Body of pancreas (tissue), 4 donors: ENCODE measurements at places on chromosomes 5 and 9. TPM values are rescaled to one million over a fixed set of nuclear protein-coding genes. Genes with fewer than 3 reads are reported as not detected.

DNA sequence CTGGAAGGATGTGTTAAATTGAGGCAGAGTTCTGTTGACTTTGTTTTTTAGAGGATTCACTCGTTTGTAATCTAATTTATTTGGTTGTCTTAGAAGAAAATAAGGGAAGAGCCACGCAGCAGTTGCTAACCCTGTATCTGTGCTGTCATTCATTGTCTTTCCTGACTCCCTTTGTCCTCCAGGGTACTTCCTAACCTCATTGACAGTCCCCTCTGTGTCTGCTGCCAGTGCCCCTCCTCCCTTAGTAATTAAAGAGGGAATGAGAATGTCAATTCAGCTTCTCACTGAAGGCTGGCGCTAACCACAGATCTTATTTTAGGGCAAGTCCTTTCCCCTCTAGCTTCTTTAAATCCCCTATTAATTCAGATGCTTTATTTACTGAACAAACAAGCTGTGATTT, 84.0 kb downstream of the MAST4 start:
- DNase-seq, result no peak

DNA sequence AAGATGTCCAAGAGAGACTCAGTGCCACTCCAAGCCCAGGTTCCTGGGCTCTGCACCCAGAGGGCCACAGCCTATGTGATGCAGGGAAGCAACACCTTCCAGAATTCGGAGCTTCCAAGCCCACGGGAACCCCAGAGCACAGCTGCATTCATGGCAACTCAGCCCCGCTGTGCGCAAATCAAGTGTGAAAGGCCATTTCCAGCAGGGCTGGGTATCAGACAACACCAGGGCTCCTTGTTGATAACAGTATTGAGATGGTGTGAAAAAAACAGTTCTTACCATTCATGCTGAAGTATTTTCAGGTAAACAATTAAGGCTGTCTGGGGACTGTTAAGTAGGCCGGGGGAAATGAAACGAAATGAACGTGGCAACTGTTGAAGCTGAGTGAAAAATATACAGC, 10.1 kb downstream of the ROR2 start:
- DNase-seq, result no peak

DNA sequence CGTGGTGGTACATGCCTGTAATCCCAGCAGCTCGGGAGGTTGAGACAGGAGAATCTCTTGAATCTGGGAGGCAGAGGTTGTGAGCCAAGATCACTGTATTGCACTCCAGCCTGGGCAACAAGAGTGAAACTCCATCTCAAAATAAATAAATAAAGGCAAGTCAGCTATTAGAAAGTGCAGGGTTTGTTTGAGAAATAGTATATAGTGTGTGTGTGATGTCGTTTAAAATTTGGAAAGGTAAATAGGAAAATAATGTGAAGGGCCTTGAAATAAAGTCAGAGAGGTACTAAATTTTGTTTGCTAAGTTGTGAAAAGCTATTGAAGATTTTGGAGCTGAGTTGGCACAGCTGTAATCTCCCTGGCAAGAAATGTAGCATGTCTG, 17.8 kb downstream of the ZNF131 start:
- no peak for DNase-seq

Gene EQTN
- total RNA-seq, result not detected

Gene LCN12
- 1.3 TPM for total RNA-seq
